Stimulated activated CD8-positive, alpha-beta memory T cell treated with anti-CD3 and anti-CD28 coated beads, Interleukin-4, amount 100 ng/mL, for 4 hours (primary cell): ENCODE measurements at places on chromosomes 6 and 20.

DNA sequence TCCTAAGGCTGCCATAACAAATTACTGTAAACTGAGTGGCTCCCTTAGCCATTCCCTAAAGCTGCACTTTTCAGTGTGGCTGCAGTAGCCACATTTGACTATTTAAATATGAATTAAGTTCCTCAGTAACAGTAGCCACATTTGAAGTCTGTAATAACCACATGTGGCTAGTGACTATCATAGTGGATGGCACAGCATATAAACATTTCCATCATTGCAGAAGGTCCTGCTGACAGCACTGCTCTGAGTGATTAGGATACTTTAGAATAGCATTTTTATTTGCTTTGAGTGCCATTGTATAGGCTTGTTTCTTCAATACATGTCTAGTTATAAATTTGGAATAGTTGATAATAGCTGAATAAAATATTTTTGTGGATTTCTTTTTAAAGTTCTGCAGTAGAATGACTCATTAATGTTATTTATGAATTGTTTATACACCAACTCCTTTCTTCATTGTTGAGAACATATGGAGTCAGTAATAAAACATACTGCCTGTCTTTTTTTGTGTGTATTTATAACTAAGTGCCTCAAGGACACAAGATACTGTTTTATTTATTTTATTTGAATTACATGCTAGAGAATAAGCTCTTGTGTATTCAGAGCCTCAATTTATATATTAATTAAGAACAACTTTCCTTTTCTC lies 217.2 kb downstream of the CDKAL1 start:
- DNase-seq, result no peak

- DNase-seq, result no peak
Observed at GRCh38 chr6:125507987-125508655, 206.4 kb upstream of the HDDC2 start.

GRCh38 chr6:75167851-75168250 lies 38.0 kb downstream of the COL12A1 start:
- DNase-seq, result no peak

GRCh38 chr20:41365777-41366545 lies 657 bp downstream of the EMILIN3 start:
- DNase-seq, result no peak

DNA sequence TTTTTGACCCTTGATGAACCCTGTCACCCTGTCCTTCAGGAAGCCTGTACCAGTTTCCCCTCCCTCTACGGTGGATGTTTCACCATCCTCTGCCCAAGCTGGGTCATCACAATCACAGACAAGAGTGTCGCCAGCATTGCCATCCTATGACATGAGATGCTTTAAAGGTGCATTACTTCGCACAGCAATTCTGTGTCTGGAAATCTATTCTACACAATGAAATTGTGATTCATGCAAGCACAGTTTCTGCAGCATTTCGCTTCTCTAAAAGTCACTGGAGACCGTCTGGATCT lies 2.5 kb upstream of the ULBP2 start:
- DNase-seq, result no peak
